ENCODE measurements at places on chromosomes 2 and 18.

DNA sequence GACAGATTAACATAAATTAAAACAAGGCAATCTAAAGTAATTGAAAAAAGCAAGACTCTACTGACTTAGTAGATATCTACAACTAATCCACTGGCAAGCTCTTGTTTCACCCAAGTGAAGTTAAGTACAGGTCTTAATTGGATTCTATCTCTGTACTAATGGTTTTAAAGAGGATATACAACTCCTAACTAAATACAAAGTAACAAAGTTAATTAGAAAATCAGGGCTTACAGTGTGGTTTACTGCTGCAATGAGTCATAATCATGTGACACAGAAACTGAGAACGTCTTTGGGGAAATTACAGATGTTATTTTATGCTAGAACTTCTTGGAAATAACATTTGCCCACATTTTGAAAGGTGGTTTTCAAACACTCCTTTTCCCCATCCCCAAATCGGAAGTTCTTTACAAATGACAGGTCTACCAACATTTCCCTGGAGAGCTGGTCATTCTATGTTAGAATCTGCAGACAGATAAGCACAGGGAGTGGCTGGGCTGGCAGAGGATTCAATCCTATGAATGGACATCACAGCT lies 245.3 kb downstream of the STK39 start:
- H3K27ac ChIP-seq = no peak overlapping the region
- H3K27me3 ChIP-seq = no peaks in the 10 kb centered on the region
- no peaks in the 10 kb centered on the region for H3K36me3 ChIP-seq
- H3K4me3 ChIP-seq = no peak overlapping the region
- H3K4me1 ChIP-seq = peaks cover 5% of the 10 kb centered on the region
- DNase-seq = no peak

DNA sequence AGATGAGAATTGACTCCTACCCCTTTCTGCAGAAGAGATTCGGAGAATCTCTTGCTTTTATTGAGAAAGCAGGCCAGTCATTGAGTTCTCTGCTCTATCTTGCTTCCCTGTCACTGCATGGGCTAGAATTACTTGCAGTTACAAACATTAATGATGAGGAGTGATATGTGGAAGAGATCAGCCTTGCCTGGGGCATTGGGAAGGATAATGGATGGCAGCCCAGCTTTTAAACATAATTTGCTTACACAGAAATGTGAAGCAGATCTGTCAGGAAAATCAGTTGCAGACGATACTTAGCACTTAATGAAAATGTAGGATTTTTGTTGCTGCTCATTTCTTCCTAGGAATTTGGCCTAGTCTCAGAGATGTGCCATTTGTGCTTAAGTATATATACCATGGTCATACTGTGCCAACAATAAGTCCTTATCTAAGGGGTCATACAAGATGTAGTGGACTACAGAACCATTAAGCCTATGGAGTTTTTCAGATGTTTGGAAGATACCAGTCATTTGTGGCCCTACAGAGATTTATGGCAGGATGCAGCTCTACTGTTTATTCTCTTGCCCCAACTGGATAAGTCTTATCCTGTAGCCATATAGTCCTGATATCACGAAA lies 92.7 kb downstream of the XRCC5 start:
- no peaks in the 10 kb centered on the region for H3K27me3 ChIP-seq
- H3K27ac ChIP-seq = no peak overlapping the region
- DNase-seq = no peak
- peaks cover 11% of the 10 kb centered on the region for H3K36me3 ChIP-seq
- no peaks in the 10 kb centered on the region for H3K4me1 ChIP-seq
- no peak overlapping the region for H3K4me3 ChIP-seq

GRCh38 chr2:168375195-168375798 lies 80.8 kb upstream of the CERS6 start:
- DNase-seq = no peak
- no peaks in the 10 kb centered on the region for H3K27me3 ChIP-seq
- H3K4me3 ChIP-seq = no peak overlapping the region
- no peak overlapping the region for H3K27ac ChIP-seq
- H3K4me1 ChIP-seq = no peaks in the 10 kb centered on the region
- H3K36me3 ChIP-seq = no peaks in the 10 kb centered on the region

GRCh38 chr2:161746891-161747535 lies 122.8 kb downstream of the SLC4A10 start:
- H3K27me3 ChIP-seq = no peaks in the 10 kb centered on the region
- H3K36me3 ChIP-seq = no peaks in the 10 kb centered on the region
- no peak overlapping the region for H3K4me3 ChIP-seq
- H3K27ac ChIP-seq = no peak overlapping the region
- DNase-seq = no peak

DNA sequence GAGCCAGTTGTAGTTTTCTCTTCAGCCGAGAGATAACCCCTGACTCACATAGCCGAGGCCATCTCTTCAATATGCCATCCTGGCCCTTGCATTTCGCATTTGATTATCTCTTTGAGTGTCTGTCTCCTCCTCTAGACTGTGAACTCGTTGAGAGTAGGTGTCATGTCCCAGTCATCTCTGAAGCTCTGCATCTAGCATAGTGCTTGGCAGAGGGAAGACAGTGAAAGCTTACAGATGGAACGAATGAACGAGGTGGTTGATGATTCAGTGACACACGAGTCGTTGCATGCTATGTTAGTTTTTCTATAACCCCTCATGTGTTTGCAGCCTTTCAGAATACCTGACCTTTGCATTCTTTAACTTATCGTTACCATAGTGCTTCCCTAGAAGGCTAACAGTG lies 59.9 kb upstream of the CYRIA start:
- H3K4me1 ChIP-seq = no peaks in the 10 kb centered on the region
- H3K36me3 ChIP-seq = no peaks in the 10 kb centered on the region
- H3K27me3 ChIP-seq = peaks cover 5% of the 10 kb centered on the region

DNA sequence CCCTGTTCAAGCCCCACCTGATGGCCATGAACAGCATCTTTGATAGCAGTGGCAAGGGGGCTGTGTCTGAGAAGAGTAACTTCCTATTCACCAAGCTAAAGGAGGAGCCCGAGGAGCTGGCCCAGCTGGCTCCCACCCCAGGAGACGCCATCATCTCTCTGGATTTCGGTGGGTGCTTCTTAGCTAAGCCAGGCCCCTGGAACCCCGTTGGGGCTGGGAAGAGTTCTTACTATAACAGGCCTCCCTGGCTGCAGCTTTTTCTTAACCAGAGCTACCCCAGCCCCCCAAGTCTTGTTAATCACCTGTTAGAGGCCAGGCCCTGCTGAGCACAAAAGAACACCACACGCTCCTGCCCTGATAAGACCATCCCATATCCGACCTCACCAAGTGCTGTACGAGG lies 79.4 kb downstream of the EPAS1 start:
- no peaks in the 10 kb centered on the region for H3K4me1 ChIP-seq
- no peak overlapping the region for H3K27ac ChIP-seq
- no peak overlapping the region for H3K4me3 ChIP-seq
- peak; percentile 7 for DNase-seq

DNA sequence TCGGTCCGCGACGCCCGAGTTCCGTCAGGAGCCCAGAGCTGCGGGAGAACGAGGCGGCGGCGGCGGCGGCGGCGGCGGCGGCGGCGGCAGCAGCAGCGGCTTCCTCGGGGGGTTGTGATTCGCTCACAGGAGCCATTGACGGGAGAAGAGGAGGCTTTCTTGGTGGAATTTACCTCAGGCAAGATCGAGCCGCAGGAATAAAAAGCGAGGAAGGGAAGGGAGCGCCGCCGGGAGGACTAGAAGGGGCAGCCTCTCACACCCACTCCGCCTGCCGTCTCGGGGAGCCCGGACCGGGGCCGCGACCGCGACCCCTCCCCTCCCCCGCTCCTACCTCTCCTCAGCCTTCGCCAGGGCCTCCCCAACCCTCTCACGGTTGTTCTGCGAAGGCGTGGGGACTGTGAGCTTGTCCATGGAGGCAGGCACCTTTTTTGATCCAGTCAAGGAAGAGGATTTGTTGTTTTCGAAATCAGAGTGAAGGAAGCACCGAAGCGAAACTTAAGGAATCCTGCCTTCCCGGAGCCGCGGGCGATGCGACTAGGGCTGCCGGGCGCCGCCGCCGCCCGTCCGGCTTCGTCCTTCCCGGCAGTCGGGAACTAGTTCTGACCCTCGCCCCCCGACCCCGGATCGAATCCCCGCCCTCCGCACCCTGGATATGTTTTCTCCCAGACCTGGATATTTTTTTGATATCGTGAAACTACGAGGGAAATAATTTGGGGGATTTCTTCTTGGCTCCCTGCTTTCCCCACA lies 506 bp downstream of the BMPR2 start:
- no peaks in the 10 kb centered on the region for H3K4me1 ChIP-seq
- H3K27ac ChIP-seq = peak overlapping the region; percentile 77
- peak overlapping the region; percentile 75 for H3K4me3 ChIP-seq
- H3K27me3 ChIP-seq = no peaks in the 10 kb centered on the region

DNA sequence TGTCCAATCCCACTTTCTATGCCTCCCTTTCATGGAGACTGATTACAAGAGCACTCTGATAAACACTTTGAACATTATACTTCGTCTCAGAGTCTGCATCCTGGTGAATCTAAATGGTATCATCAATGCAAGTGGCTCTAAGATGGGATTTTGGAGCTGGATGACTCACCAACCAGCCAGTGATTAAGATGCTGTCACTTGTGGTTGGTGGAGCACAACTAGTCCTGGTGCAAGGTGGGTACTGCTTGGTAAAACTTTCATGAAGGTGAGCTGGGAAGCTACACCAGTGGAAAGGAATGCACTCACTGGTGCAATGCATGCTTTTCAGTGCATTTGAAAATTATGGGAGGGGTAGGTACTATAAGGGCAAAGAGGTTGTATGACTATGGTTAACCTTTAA lies 137.7 kb upstream of the TRIB2 start:
- H3K27me3 ChIP-seq = no peaks in the 10 kb centered on the region
- H3K36me3 ChIP-seq = no peaks in the 10 kb centered on the region
- H3K4me3 ChIP-seq = no peak overlapping the region
- no peak overlapping the region for H3K27ac ChIP-seq
- no peak for DNase-seq
- no peaks in the 10 kb centered on the region for H3K4me1 ChIP-seq

- no peaks in the 10 kb centered on the region for H3K27me3 ChIP-seq
- H3K36me3 ChIP-seq = no peaks in the 10 kb centered on the region
- H3K27ac ChIP-seq = no peak overlapping the region
- DNase-seq = no peak
- H3K4me1 ChIP-seq = no peaks in the 10 kb centered on the region
These were observed 1206.7 kb upstream of the CDH2 start for GRCh38 chr18:29383311-29384273.

DNA sequence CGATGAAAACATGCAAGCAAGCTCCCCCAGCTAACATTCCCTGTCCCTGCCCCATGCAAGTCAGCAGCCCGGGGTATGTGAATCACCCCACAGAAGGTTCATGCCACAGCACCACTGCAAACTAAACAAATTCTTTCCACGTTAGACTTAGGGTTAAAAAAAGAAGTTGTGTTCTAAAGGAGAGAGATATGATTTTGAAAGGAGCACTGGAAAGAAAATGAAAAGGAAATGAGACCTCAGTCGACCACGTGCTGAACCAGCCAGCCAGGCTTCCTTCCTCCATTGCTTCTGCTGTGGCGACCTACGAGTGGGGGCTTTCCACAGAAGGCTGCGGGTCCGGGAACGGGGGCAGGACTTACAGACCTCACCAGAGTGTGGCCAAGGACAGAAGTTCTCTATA lies 52.0 kb downstream of the ARL4C start:
- H3K4me1 ChIP-seq = no peaks in the 10 kb centered on the region
- no peaks in the 10 kb centered on the region for H3K36me3 ChIP-seq
- DNase-seq = no peak
- H3K4me3 ChIP-seq = no peak overlapping the region
- H3K27ac ChIP-seq = no peak overlapping the region

- no peaks in the 10 kb centered on the region for H3K4me1 ChIP-seq
- no peak overlapping the region for H3K4me3 ChIP-seq
- no peaks in the 10 kb centered on the region for H3K36me3 ChIP-seq
- no peak overlapping the region for H3K27ac ChIP-seq
- DNase-seq = no peak
- H3K27me3 ChIP-seq = no peaks in the 10 kb centered on the region
These were observed 1367.7 kb upstream of the CELF4 start for GRCh38 chr18:38933322-38933721.

DNA sequence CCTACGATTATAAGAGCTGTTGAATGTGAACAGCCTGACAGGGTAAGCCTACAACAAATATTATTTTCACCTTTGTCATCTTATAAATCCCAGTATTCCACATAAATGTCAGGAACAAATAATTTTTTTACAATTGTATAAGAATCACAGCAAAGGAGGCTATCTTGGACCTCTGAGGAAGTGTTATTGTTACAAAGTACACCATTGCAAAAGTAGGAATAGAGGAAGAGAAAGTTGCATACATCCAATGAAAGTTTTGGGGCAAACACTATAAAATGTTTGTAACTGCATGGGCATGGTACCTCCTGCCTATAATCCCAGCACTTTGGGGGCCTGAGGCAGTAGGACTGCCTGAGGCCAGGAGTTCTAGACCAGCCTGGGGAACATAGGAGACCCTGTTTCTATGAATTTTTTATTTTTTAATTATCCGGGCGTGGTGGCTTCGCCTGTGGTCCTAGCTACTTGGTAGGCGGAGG lies 715 bp upstream of the MEMO1 start:
- H3K4me1 ChIP-seq = peaks cover 9% of the 10 kb centered on the region
- H3K27me3 ChIP-seq = no peaks in the 10 kb centered on the region
- H3K4me3 ChIP-seq = no peak overlapping the region
- DNase-seq = no peak
- no peaks in the 10 kb centered on the region for H3K36me3 ChIP-seq
- peak overlapping the region; percentile 62 for H3K27ac ChIP-seq

DNA sequence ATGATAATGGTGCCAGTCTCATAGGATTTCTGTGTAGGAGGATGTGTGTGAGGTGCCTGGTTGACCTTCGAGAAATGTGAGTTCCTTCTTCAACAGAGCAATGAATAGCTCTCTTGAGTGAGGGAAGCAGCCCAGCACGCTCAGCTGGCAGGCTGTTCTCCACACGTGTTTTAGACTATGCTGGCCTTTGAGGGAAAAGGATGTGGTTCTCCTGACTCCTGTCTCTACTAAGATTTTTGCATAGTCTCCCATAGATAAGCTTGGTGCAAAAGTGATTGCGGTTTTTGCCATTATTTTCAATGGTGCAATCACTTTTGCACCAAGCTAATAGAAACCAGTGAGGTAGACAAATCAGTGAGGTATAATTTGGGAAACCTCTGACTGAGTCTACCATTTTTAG lies 284.1 kb downstream of the SLC4A3 start:
- DNase-seq = no peak
- no peak overlapping the region for H3K4me3 ChIP-seq
- H3K4me1 ChIP-seq = no peaks in the 10 kb centered on the region
- no peaks in the 10 kb centered on the region for H3K27me3 ChIP-seq

GRCh38 chr18:13500227-13500865 lies 226.0 kb downstream of the FAM210A start:
- no peak overlapping the region for H3K4me3 ChIP-seq
- no peak overlapping the region for H3K27ac ChIP-seq
- DNase-seq = no peak
- H3K27me3 ChIP-seq = no peaks in the 10 kb centered on the region

GRCh38 chr2:32168513-32168912 lies 2.8 kb downstream of the SLC30A6 start:
- peaks cover 10% of the 10 kb centered on the region for H3K4me1 ChIP-seq
- no peaks in the 10 kb centered on the region for H3K36me3 ChIP-seq

All from pancreas (tissue), 10 donors.